NK-92 treated with Interleukin-12 subunit alpha and Interleukin-12 subunit beta, amount 100 ng/mL, for 24 hours (cell line): ENCODE measurements at places on chromosomes 13 and 19.

- no peak for DNase-seq
Observed at GRCh38 chr19:10044390-10044789, 31.1 kb downstream of the RDH8 start.

DNA sequence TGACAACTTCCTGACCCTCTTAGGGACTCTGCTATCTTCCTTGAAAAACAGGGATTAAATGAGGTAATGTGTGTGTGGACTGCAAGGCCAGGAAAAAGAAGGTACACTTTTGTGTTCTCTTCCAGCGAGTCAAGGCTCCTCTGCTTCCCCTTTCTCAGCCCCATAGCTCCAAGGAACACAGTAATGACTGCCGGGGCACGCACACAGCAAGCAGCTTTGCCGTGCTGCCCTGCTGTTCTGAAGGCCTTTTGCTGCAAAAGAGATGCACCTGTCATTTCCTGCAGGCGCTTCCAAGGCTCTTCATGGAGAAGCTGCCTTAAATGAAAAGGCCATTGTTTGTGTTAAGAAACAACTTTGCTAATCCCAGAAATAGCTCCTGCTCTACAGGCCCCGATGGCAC is 84.6 kb downstream of the CYSLTR2 start:
- DNase-seq: no peak

DNA sequence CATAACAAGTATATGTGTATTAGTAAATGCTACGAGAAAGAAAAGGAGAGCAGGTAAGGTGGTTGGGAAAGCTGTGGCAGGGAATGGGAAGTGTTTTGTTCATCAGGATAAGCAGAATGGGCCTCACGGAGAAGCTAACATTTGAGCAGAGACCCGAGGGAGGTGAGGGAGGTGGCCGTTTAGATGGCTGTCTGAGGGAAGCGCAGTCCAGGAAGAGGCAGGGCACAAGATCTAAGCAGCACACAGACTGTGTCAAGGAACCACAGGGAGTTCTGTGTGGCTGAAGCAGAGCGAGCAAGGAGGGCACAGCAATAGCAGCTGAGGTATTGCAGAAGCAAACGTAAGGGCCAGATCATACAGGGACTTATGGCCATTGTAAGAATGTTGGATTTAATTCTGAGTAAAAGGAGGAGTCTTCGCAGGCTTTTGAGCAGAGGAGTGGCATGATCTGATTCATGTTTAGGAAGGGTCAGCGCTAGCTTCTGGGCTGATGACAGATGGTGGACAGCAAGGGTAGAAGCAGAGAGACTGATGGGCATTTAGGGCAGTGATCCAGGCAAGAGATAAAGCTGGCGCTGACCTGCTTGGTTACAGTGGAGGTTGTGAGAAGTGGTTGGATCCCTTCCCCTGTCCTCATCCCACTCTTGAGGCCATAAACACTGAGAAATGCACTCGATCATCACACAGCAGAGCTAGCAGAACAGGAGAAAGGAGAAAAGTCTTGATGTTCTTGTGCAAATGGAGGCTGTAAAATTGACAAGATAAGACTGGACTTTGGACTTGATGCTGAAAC is 199.9 kb downstream of the LACC1 start:
- no peak for DNase-seq

- no peak for DNase-seq
Observed at GRCh38 chr19:31595521-31595920, 246.3 kb upstream of the TSHZ3 start.

DNA sequence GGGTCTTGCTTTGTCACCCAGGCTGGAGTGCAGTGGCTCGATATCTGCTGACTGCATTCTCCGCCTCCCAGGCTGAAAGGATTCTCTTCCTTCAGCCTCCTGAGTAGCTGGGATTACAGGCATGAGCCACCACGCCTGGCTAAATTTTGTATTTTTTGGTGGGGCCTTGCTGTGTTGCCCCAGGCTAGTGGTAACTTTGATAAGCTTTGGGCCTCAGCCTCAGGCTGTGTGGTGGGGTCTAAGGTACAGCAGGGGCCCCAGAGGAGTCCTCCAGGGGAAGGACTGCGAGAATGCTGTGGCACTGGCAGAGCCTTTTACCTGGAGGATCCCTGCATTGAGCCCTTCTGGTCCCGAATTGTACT is 7.2 kb downstream of the DOT1L start:
- DNase-seq: no peak

DNA sequence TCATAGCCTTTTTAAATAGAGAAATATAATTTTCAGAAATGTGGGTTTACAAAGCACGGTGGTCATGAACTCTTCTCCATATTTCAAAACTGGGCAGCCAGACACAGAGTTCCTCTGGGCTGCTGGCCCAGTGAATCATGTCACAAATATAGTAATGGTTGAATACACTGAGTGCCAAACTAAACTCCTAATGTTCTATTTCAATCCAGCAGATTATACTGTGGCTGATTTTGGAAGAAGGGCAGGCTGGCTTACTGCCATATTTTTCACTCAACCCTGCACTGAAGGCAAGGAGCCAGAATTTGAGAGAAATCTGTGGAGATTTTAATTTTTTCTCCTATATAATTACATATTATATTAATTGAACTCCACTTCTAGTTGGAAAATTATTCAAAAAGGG is 17.0 kb upstream of the PRR20A start:
- no peak for DNase-seq

- no peak for DNase-seq
Observed at GRCh38 chr19:43532571-43532961, 422 bp upstream of the ZNF575 start.

DNA sequence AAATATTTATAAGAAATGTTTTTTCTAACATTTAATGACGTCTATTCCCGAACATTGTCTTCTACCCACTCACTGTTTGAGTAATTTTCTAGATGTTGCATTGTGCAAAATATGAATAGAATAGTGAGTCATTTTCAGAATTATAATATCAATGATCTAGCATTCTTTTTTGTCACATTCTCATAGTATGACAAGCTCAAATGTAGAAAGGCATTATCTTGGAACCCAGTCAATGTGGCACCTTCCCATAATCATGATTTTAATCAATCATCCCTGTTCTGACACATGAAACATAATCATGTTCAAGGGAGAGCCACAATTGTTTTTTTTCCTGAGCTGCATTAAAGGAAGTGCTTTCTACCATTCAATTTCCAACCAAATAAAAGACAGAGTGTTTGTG is 265.8 kb downstream of the OXGR1 start:
- no peak for DNase-seq

GRCh38 chr13:60811581-60811980 is 414.6 kb downstream of the TDRD3 start:
- no peak for DNase-seq

GRCh38 chr13:38898481-38898880 is 92.2 kb downstream of the STOML3 start:
- DNase-seq: no peak

- DNase-seq: no peak
Observed at GRCh38 chr13:81563091-81563490, 1222.2 kb upstream of the SPRY2 start.

GRCh38 chr13:114108141-114108761 is 24.2 kb downstream of the RASA3 start:
- DNase-seq: no peak

- no peak for DNase-seq
Observed at GRCh38 chr13:111992911-111993310, 74.0 kb upstream of the SOX1 start.

- DNase-seq: peak; percentile 73
Observed at GRCh38 chr19:45405435-45406225, 761 bp upstream of the PPP1R13L start.

- DNase-seq: no peak
Observed at GRCh38 chr19:19214892-19215291, 3.1 kb downstream of the NCAN start.

- DNase-seq: no peak
Observed at GRCh38 chr13:76792731-76793347, 93.4 kb downstream of the KCTD12 start.

DNA sequence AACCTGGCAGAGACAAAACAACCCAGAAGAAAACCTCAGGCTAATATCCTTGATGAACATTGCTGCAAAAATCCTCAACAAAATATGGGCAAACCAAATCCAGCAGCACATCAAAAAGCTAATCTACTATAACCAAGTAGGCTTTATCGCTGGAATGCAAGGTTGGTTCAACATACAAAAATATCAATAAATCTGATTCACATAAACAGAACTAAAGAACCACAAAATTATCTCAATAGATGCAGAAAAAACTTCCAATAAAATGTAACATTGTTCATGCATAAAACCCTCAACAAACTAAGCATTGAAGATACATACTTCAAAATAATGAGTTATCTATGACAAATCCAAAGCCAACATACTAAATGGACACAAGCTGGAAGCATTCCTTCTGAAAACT is 8.8 kb downstream of the ZNF724 start:
- DNase-seq: no peak

- DNase-seq: no peak
Observed at GRCh38 chr13:33642374-33643065, 175.4 kb upstream of the RFC3 start.

DNA sequence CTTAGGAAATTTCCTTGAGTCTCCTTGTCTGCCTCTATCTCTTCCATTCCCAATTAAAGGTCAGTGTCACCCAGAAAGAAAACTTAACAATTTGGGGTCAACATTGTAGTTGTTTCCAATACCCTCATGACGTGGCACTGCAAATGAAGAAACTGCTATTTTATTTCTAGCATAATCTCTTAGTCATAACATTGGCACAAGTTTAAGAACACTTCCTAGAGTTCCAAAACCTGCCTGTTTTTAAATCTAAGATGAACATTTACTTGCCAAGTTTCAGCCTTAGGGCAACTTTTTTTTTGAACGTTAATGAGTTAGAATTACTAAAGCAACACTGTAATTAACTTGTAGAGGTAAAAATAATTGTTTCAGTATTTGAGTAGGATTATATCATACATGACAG is 108.0 kb downstream of the LMO7 start:
- no peak for DNase-seq

- DNase-seq: no peak
Observed at GRCh38 chr19:49573009-49573408, 7.3 kb downstream of the NOSIP start.

- no peak for DNase-seq
Observed at GRCh38 chr13:51518827-51519226, 65.4 kb upstream of the WDFY2 start.
